Endodermal cell (in vitro differentiated cells): ENCODE measurements at places on chromosomes 7 and 10. TPM values are rescaled to one million over a fixed set of nuclear protein-coding genes. Genes with fewer than 3 reads are reported as not detected.

The KCNIP2 gene
- 2.8 and 3.1 TPM in 2 replicates for total RNA-seq

The VSTM2A gene
- total RNA-seq: 0.12 TPM in 1 of 3 replicates, not detected in the others

The PDCD4 gene
- 27.9 to 96.0 TPM (median 46.5 TPM) in 3 replicates for total RNA-seq

The RARRES2 gene
- 43.7 to 48.2 TPM (median 47.6 TPM) in 3 replicates for total RNA-seq

The NKX2-3 gene
- total RNA-seq: not detected in 3 replicates

The PPIA gene
- 1,857 and 1,978 TPM in 2 replicates for total RNA-seq

The KIF11 gene
- 36.5 and 39.8 TPM in 2 replicates for total RNA-seq

The SSC4D gene
- total RNA-seq: 18.3 and 21.9 TPM in 2 replicates

The KCNH2 gene
- 1.9 to 4.4 TPM (median 2.4 TPM) in 3 replicates for total RNA-seq

The CYP26C1 gene
- 0.44 to 3.5 TPM (median 0.67 TPM) in 3 replicates for total RNA-seq

The OPTN gene
- 20.7 to 54.2 TPM (median 23.3 TPM) in 3 replicates for total RNA-seq

The CRYGN gene
- total RNA-seq: 3.9 and 4.4 TPM in 2 replicates

The INTS15 gene
- total RNA-seq: 15.2 to 38.0 TPM (median 36.7 TPM) in 3 replicates

The SPDYE16 gene
- not detected in 3 replicates for total RNA-seq

The HABP2 gene
- 0.19 to 0.97 TPM (median 0.71 TPM) in 3 replicates for total RNA-seq

The POP7 gene
- total RNA-seq: 51.7 and 55.9 TPM in 2 replicates

The BMPER gene
- total RNA-seq: 29.4 to 71.2 TPM (median 66.5 TPM) in 3 replicates

The NPTX2 gene
- total RNA-seq: 0.53 to 1.1 TPM (median 0.65 TPM) in 3 replicates

The SPDYE11 gene
- total RNA-seq: not detected in 2 replicates

The TWNK gene
- 14.9 and 15.1 TPM in 2 replicates for total RNA-seq

The NODAL gene
- 71.0 and 88.6 TPM in 2 replicates for total RNA-seq

The ANKRD61 gene
- total RNA-seq: not detected in 2 replicates

The ECHDC3 gene
- total RNA-seq: 13.3 and 13.6 TPM in 2 replicates
